ENCODE measurements at places on chromosomes 5 and 9. TPM values are rescaled to one million over a fixed set of nuclear protein-coding genes. Genes with fewer than 3 reads are reported as not detected.

Gene PCDHB5
- 4.6 TPM for polyA plus RNA-seq

Gene SMIM33
- polyA plus RNA-seq, result 0.05 TPM

Gene ACTBL2
- 0.04 TPM for polyA plus RNA-seq

Gene OSMR
- polyA plus RNA-seq, result 7.6 TPM

Gene MARCOL
- polyA plus RNA-seq, result not detected

Gene GMCL2
- not detected for polyA plus RNA-seq

Gene TMEM232
- polyA plus RNA-seq, result 1.1 TPM

Gene ORM1
- polyA plus RNA-seq, result 0.62 TPM

Gene GABRA6
- not detected for polyA plus RNA-seq

Gene CCT5
- 218 TPM for polyA plus RNA-seq

Gene DAB2
- 148 TPM for polyA plus RNA-seq

Gene DNAH5
- polyA plus RNA-seq, result 0.50 TPM

Gene MYOT
- 213 TPM for polyA plus RNA-seq

Gene NR2F1
- 4.9 TPM for polyA plus RNA-seq

Gene MTAP
- polyA plus RNA-seq, result 23.2 TPM

Gene IL5
- not detected for polyA plus RNA-seq

Gene NEURL1B
- 36.2 TPM for polyA plus RNA-seq

Gene C7
- polyA plus RNA-seq, result 0.82 TPM

Gene BTNL8
- polyA plus RNA-seq, result not detected

Gene TMEM171
- 2.1 TPM for polyA plus RNA-seq

Gene IFNK
- polyA plus RNA-seq, result 0.22 TPM

Gene OTP
- not detected for polyA plus RNA-seq

Gene NACC2
- polyA plus RNA-seq, result 6.8 TPM

Gene SLC6A7
- 0.31 TPM for polyA plus RNA-seq

Gene PCDHA7
- 0.13 TPM for polyA plus RNA-seq

Gene STPG3
- polyA plus RNA-seq, result 0.18 TPM

Gene ATP6V0E1
- 99.0 TPM for polyA plus RNA-seq

Gene SLC36A2
- 0.15 TPM for polyA plus RNA-seq

Gene ZNF189
- 17.7 TPM for polyA plus RNA-seq

Gene CNTNAP3B
- 3.7 TPM for polyA plus RNA-seq
